ENCODE measurements at places on chromosomes 2 and 18.

GRCh38 chr18:34709750-34710441 lies at the start of gene DTNA:
TSS of gene DTNA (plus strand) at chr18:34710298. CDS start at chr18:34755977, 45,679 bp downstream.
- DNase-seq: no peak

DNA sequence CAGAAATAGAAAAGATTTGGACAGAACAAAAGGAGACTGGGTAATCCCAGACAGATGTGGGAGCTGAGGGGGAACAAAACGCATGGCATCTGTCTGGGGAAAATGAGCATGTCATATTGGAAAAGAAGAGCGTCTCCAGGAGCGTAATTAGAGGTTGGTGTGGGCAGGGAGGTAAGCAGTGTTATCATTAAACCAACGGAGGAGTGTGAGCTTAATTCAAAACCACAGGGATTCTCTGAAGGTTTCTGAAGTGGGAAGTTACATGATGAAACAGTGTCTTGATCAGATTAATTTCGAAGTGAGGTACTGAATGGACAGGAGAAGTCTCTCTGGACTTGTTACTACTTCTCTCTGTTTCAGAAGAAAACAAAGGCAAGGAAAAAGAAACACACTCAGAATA lies 53.3 kb downstream of the DTNB start:
- no peak for DNase-seq

- DNase-seq: no peak
Measured at GRCh38 chr2:225097035-225097434, 54.8 kb upstream of the DOCK10 start.

GRCh38 chr2:119940856-119941255 lies 72.0 kb upstream of the EPB41L5 start:
- DNase-seq: no peak

DNA sequence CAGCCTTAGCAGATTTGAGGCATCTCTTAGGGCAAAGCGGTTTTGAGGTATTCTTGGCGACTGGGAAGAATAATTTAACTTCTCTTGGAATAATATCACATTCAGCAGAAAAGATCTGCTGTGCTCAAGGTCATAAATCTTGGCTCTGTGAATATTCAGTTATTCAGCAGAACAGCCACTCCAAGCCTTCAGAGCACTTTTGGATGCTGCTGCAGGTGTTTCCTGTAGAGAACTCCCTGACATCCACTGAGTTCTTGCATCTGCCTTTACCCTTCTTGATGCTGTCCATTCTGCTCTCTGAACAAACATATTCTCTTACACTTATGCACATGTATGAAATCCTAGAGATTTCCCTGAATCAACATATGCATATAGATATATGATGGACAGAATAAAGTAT lies 390.3 kb downstream of the NRXN1 start:
- DNase-seq: no peak

GRCh38 chr2:12031866-12032265 lies 285.4 kb downstream of the LPIN1 start:
- DNase-seq: no peak

DNA sequence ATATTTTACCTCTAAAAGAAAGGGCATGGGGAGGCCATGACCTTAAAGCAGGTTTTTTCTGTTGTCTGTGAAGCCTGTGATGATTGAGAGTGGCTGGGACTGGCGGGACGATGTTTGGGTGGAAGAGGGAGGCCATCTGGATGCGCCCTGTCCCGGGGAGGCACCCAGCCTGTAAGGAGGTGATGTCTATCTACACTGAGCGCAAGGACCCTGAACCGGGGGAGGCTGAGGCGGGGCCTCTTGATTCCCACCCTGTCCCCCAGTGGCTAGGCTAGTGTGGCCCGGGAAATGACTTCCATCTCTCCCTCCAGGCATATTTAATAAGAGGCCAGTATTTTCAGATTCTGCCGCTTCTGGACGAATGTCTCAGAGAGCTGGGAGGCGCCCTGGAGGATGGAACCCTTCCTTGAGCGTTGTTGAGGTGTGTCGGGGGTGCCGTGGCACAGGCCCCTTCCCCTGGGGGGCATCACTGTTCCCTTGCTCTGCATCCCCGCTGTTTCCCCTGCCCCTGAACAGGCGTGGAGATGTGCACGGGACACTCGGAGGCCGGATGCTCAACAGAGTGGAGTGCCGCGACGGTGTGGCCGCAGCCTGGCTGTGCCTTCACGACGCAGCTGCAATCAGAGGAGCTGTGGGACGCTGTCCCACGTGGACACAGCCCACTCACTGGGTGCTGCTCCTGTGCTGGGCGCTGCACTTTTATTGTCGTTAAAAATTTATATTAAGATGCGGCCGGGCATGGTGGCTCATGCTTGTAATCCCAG lies 185.4 kb downstream of the LDLRAD4 start:
- no peak for DNase-seq

DNA sequence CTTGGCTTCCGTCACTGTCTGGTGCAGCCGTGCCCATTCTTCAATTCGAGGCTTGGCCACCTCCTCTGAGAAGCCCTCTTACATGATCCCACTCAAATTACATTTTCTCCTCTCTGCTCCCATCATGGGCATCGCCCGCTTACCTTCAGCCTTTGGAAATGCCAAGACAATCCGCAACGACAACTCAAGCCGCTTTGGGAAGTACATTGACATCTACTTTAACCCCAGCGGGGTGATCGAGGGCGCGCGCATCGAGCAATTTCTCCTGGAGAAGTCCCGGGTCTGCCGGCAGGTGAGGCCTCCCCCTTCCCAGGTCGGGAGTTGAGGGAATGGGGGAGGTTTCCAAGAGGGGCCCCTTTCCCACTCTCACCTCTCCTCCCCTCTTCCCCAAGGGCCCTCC lies 38.3 kb downstream of the MYO7B start:
- DNase-seq: no peak

- DNase-seq: no peak
Measured at GRCh38 chr2:129957891-129958290, 21.6 kb upstream of the RAB6C start.

GRCh38 chr2:166451468-166451867 lies 42.6 kb downstream of the SCN7A start:
- no peak for DNase-seq

- DNase-seq: no peak
Measured at GRCh38 chr2:119333360-119333759, 33.3 kb downstream of the C2orf76 start.

GRCh38 chr18:7954238-7954637 lies 387.1 kb downstream of the PTPRM start:
- no peak for DNase-seq

DNA sequence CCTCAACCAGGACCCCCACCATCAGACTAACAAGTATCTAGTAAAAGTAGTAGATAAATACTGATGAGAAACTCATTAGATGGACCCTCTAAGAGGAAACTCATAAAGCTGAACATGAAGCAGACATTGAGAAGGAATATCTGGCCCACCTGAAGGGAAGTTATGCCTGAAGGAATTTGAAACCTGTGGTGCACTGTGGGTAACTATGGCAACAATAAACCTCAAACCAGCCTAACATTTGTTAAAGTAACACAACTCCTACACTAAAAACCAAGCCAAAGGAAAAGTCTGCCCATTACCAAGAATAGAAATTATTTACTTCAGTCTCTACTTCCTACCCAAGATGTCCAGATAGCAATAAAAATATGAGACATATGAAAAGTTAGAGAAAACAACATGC lies 43.4 kb downstream of the KIAA1328 start:
- no peak for DNase-seq

GRCh38 chr2:111210036-111210435 lies 89.3 kb downstream of the BCL2L11 start:
- no peak for DNase-seq

- DNase-seq: no peak
Measured at GRCh38 chr2:102664471-102664909, 45.1 kb downstream of the SLC9A2 start.

- no peak for DNase-seq
Measured at GRCh38 chr18:62720766-62721613, 5.6 kb downstream of the PHLPP1 start.

GRCh38 chr2:102588213-102588939 lies 31.0 kb upstream of the SLC9A2 start:
- DNase-seq: no peak

- DNase-seq: no peak
Measured at GRCh38 chr2:209322041-209322440, 101.8 kb upstream of the MAP2 start.

GRCh38 chr2:99450199-99450598 lies 39.6 kb downstream of the REV1 start:
- DNase-seq: no peak

GRCh38 chr2:141109633-141110032 lies 1021.2 kb downstream of the LRP1B start:
- DNase-seq: no peak

DNA sequence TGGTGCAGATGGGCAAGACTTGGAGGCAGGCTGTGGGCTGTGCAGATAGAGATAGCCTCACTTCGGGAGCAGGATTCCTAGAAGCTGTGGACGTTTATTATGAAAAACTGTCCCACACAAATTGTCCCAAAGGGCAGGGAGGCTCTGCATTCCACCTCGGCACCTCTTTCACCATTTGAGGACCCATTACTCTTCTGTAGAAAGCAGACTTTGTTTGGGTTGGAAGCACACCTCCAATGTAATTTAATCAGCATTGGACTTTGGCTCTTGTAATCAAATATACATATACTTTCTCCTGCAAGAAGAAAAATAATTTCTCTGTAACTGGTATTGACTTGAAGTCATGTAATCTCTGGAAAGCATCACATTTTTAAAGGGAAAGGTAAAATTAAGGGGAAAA lies 8.5 kb downstream of the ONECUT2 start:
- no peak for DNase-seq

DNA sequence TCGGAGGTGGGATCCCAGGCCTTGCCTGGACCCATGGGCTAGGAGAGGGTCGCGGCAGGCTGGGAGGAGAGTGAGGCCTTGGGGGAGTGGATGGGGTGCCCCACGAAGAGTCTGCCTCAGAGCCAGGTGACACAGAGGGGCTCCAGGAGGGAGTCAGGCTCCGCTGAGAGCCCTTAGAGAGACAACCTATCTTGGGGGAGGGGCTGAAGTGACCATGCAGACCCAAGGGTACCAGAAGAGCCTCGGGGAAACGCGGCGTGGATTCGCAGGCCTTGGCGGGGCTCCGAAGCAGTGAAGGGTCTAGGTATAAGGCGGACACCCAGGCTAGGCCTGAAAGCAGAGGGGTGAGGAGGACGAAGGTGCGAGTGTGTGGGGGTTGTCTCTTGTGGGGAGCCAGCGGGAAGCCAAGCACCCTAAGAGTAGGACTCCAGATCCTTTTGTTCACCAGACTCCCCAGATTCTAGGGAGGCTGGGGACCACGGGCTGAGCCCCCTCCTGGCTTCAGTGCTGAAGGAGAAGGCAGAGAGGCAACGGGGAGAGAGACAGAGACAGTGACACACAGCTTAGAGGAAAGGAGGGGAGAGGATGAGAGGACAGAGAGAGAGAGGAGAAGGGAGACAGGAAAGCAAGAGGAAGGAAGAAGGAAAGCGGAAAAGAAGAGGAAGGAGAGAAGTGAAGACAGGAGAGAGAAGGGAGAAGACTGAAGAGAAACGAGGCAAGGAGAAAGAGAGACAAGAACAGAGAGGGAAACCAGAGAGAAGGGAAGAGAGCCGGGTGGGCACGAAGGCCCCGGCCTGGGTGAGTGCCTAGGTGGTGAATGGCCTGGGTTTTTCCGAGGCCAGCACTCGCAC lies 1.1 kb upstream of the HOXD11 start:
- no peak for DNase-seq

All from CD4-positive, alpha-beta T cell treated with Interleukin-15 for 4 hours (primary cell).